Motor neuron (in vitro differentiated cells): ENCODE measurements at places on chromosomes 11 and 22. TPM values are rescaled to one million over a fixed set of nuclear protein-coding genes. Genes with fewer than 3 reads are reported as not detected.

Gene C11orf21
- total RNA-seq: 0.36 and 1.2 TPM in 2 replicates

Gene RAB39A
- 7.0 and 7.9 TPM in 2 replicates for total RNA-seq

Gene KRTAP5-9
- 0.43 and 0.49 TPM in 2 replicates for total RNA-seq

Gene HBE1
- total RNA-seq: not detected in 2 replicates

DNA sequence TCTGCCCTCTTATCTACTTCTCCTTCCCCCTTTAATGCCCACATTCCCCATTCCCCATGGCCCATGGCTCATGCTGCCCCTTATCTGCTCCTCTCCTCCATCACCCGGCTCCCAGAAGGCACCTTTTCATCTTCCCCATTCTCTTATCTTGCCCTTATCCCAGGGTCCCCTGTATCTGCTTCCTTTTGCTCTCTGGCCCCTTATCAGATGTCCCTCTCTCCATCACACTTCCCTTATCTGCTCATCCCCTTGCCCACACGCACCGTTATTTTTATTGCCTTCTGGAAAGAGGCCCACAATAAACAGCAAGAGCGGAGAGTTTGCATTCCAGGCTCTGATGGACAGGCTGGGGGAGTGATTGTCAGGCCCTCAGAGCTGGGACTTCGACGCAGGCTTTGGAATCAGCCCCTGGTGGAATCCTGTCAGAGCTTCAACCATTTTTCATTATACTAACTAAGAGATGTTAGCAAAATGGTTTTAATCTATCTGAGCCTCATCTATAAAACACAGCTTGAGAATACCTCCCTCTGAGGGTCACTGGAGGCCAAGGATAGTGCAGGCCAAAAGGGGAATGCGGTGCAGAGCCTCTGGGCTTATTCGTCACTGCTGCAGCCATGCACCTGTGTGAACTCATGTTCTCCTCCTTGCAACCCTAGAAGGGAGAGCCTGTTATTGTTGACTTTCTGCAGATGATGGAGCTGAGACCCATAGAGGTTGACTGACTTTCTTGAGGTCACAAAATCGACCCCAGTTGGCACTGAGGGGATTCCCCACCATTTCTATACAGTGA lies 37.0 kb upstream of the LRRC55 start:
- ATAC-seq: no peak

DNA sequence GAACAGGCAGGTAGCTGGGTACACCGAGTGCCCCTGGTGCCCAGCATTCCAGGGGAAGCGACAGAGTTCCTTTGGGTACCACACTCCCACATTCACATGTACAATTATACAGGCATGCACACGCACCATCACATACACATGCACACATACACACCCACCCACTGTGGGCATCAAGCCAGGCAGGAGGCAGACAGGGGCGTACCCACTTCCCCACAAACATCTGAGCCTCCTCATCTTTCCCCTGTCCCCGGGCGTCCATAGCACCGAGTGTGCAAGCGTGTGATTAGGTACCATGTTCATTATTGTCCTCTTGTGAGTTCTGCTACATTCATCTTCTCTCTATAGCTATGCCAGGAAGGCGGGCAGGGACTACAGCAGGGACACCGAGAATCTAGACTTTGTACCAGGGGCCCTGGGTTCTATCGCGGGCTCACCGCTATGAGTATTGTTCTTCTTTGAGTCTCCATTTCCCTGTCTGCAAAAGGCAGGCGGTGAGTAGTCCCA lies 2.1 kb upstream of the CARD10 start:
- no peak for ATAC-seq

DNA sequence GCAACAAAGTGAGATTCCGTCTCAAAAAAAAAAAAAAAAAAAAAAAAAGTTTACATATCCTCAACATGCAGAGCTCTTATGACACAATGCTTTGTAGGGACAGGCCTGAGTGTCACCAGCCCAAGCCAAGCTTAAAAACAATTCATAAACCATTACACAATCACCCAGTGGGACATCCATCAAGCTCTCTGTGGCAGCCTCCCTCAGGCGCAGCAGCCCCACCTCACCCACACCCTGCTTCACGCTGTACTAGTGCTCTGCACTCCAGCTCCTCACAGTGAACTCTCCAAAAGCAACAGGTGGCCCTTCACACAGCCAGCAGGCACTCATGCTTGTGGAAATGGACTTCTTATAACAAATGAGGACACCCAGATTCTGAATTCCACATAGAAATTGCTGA lies 3.5 kb upstream of the FOXRED2 start:
- ATAC-seq: no peak

GRCh38 chr11:102396708-102397563 lies 49.9 kb downstream of the BIRC2 start:
- no peak for ATAC-seq

Gene MMP8
- 0.10 and 0.32 TPM in 2 replicates for total RNA-seq
